Endothelial cell (in vitro differentiated cells): ENCODE measurements at places on chromosomes 2 and 18.

DNA sequence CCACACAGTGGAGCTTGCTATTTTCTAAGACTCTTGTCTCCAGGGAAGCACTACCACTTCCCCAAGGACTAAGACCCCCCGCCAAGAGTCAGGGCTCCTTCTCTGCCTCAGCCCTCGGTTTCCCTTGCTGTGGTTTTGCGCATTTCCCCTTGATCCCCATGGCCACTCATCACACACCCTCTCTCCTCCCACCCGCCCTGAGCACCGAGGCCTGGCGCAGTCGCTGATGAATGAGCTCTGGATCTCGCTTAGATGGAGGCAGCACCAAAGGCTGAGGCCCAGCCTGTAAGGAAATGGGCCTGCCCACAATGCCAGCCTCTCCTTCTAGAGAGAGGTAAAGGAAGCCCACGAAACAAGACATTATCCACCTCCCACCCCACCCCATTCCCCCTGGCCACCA lies 96.9 kb downstream of the TNS1 start:
- DNase-seq = no peak

DNA sequence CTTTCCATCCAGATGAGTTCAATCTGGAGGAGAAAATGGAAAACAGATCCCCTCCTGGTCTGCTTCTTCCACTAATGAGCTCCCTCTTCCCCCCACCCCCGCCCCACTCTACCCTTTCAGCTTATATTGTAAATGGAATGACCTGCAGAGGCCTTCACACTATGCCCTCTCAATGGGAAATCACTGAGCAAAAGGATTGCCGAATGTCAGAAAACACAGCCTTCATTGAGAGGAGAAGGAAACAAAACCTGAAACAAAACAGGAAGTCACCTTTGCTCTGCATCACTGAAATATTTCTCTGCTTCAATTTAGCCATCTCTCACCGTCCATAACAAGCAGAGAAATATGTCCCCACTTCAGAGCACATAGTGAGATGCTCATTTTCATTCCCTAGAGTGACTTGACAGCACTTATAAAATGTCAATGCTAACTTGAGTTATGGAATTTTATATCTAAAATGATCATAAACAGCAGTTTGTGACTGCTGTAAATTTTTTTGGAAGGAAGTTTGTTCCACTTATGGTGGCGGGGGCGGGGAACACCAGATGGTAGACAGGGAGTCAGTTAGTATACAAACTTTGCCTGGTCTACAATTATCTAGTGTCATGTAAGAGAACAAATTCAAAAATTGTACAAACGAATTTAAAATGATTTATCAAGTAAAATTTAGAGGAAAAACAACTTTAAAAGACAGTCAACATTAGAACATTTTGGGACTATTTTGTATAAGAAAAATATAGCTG lies 1.8 kb upstream of the FRZB start:
- DNase-seq = no peak

GRCh38 chr18:34710458-34710914 lies 388 bp downstream of the DTNA start:
- no peak for DNase-seq

- no peak for DNase-seq
These were observed 251.5 kb upstream of the THUMPD2 start for GRCh38 chr2:40030456-40030975.

DNA sequence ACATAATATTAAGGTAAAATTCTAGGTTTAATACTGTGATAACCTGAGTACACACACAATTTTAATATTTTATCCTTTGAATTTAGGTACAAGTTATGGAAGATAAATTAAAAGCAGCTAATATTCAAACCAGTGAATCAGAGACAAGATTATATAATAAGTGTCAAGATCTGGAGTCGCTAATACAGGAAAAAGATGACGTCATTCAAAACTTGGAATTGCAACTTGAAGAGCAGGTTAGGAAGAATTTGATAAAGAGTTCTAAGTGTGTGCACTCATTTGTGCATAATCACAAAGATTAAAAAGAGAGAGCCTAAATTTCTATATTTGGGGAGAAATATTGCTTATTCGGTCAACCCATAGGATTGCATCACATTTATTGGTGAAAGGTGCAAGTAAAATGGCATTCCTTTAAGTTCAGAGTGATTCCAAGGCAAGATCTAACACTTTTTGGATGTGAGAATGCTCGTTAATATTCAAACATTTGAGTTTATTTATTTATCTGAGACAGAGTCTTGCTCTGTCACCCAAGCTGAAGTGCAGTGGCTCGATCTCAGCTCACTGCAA lies 16.3 kb upstream of the C1GALT1C1L start:
- no peak for DNase-seq
